ENCODE measurements at places on chromosomes 2 and 18.

DNA sequence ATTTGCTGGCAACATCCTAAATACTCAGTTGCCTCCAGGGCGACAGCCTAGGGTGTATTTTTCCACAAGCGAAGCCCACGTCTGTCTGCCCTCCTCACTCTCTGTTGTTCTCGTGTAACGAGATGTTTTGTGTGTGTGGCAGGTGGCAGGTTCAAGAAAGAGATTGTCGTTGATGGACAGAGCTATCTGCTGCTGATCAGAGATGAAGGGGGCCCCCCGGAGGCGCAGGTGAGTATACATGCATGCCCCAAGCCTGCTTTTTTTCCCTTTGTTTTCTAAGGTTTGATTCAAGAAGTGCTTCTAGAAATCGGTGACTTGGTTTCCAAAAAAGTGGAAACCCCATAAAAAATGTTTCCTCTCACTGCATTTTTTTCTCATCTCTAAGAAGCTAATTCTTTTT lies 247.0 kb downstream of the AGAP1 start:
- no peak for DNase-seq

DNA sequence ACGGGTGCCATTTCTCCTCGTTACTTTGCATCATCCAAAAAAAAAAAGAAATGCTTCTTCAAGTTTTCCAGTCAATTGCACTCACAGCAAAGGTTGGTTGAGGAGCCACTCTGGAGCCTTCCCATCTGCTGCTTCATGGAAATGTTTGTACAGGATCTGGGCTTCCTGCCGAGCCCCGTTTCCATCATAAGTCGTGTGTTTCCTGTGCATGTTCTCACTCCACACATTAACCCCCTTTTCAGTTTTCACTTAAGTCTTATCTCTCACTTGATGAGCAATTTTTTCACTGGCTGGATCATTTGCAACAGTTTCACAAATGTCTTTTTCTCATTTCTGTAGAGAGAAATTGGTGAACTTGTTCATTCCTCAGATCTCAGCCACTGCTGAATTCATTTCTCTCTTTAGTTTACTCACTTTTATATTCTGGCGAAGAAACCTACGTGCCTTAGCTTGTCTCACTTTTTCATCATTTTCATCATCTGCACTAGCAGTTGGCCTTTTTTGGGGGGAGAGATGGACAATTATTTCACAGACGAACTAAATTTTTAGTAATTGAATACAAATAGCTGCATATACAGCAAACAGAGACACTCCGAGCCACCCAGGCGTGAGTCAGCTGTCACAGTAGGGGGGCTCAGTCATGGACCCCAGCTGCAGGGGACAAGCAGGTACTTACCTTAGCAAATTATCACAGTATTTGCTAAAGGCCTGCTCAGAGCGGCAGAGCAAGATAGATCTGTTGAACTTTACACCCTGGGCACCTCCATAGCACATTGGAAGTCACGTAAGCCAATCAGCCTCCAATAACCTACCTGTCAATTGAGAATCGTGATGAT lies 750.8 kb upstream of the ID2 start:
- no peak for DNase-seq

DNA sequence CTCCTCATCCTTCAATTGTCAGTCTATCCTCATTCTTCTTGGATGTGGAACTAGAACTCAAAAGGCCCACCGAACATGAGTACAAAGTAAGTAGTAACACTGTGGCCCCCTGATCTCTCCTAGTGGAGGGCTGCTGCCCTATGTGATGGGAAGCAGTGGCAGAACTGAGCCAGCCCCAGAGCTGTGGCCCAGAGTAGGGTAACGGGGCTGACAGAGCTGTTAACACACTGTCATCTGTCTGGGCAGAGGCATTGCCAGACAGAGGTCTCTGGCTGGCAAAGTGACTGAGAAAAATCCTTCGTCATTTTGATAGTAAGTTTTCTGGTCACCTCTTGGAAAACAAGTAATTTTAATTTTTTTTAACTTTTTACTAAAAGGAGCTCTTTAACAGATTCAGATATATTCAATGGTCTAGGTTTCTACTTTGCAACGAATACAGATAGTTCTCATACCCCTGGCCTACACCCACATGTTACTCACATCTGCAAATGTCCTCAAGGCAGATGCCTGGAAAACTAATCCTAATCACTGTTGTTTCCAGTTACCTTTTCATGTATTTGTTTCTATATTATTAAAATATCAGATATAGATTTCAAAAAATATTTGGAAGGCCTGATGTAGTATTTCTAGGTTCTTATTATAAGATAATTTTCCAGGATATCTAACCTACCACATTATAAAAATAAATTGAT lies 588.7 kb downstream of the CPS1 start:
- DNase-seq: no peak

- DNase-seq: no peak
These were observed 29.4 kb downstream of the MTERF4 start for GRCh38 chr2:241072553-241073165.

Data from posterior vena cava (tissue), 2 donors.